ENCODE measurements at places on chromosomes 12 and 14. TPM values are rescaled to one million over a fixed set of nuclear protein-coding genes. Genes with fewer than 3 reads are reported as not detected.

DNA sequence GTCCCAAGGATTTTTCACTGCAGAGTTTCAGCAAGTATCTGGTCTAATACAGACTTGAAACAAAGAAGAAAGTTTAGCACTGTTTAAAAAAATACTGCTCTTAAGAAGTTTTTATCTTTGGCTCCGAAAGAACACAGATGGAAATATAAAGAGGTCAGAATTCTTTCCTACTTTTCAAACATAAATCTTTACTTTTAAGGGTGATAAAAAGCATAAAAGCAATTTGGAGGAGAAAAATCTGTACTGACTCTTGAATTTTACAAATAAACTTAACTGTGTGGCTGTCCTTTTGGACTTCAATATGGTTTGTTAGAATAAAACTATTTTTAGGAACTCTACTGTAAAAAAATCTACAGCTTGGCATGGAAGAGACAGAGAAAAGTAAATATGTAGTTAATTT, 27.6 kb upstream of the ISM2 start:
- no peak for DNase-seq
- peaks cover 6% of the 10 kb centered on the region for H3K36me3 ChIP-seq
- H3K4me1 ChIP-seq: no peaks in the 10 kb centered on the region
- no peak overlapping the region for H3K4me3 ChIP-seq

- DNase-seq: no peak
- H3K4me1 ChIP-seq: peaks cover 19% of the 10 kb centered on the region
- peaks cover 3% of the 10 kb centered on the region for H3K36me3 ChIP-seq
- no peak overlapping the region for H3K4me3 ChIP-seq
- peaks cover 4% of the 10 kb centered on the region for H3K27me3 ChIP-seq
These were observed 3.6 kb downstream of the CFL2 start for GRCh38 chr14:34710744-34711143.

DNA sequence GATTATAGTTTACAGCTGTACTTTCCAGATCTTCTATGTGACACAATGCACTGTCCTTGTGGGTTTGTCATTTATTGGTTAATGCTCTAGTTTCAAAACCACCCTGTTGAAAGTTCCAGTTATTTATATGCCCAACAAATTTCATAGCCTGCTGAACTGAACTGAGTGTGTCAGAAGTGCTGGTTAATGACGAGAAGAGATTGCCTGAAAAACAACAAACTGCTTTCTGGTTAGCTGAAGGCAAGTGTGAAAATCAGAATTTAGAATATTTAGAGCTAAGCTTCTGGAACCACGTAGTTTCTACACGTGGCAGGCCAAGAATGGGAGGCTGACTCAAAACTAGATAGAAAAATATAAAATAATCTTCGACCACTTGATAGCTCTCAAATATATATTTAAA, 19.1 kb upstream of the RIN3 start:
- H3K27ac ChIP-seq: no peak overlapping the region
- DNase-seq: no peak
- peaks cover 32% of the 10 kb centered on the region for H3K4me1 ChIP-seq
- H3K4me3 ChIP-seq: no peak overlapping the region
- no peaks in the 10 kb centered on the region for H3K36me3 ChIP-seq

DNA sequence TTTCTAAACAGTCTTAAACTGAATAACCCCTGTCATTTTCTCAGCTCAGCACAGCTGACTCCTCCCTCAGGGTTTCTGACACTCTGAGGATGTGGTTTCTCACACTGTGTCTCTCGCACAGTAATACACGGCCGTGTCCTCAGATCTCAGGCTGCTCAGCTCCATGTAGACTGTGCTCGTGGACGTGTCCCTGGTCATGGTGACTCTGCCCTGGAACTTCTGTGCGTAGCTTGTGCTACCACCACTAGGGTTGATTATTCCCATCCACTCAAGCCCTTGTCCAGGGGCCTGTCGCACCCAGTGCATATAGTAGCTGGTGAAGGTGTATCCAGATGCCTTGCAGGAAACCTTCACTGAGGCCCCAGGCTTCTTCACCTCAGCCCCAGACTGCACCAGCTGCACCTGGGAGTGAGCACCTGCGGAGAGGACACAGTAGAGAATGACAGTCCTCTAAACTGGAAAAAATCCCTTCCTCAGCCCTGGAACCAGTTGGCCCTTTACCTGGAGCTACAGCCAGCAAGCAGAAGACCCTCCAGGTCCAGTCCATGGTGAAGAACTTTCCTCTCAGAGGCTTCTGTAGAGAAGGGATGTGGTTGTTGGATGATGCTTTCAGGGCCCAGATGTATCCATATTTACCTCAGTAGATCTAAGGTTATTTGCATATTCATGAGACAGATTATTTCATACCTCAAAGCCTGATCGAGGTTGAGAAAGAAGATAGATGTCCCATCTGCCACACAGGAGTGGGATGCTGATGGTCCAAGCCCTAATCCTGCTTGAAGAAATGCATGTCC, 984.8 kb downstream of the TMEM121 start:
- no peak for DNase-seq
- no peak overlapping the region for H3K27ac ChIP-seq
- peaks cover 16% of the 10 kb centered on the region for H3K36me3 ChIP-seq
- H3K4me1 ChIP-seq: no peaks in the 10 kb centered on the region
- no peak overlapping the region for H3K4me3 ChIP-seq
- H3K27me3 ChIP-seq: no peaks in the 10 kb centered on the region

- H3K4me1 ChIP-seq: peaks cover 12% of the 10 kb centered on the region
- H3K4me3 ChIP-seq: no peak overlapping the region
- DNase-seq: no peak
- H3K36me3 ChIP-seq: no peaks in the 10 kb centered on the region
- no peak overlapping the region for H3K27ac ChIP-seq
- peaks cover 9% of the 10 kb centered on the region for H3K27me3 ChIP-seq
These were observed 7.6 kb downstream of the SLC7A8 start for GRCh38 chr14:23175823-23176222.

- H3K27ac ChIP-seq: no peak overlapping the region
- H3K27me3 ChIP-seq: no peaks in the 10 kb centered on the region
- H3K4me3 ChIP-seq: no peak overlapping the region
- H3K4me1 ChIP-seq: no peaks in the 10 kb centered on the region
- no peaks in the 10 kb centered on the region for H3K36me3 ChIP-seq
These were observed 44.3 kb upstream of the TMPO start for GRCh38 chr12:98471085-98471484.

DNA sequence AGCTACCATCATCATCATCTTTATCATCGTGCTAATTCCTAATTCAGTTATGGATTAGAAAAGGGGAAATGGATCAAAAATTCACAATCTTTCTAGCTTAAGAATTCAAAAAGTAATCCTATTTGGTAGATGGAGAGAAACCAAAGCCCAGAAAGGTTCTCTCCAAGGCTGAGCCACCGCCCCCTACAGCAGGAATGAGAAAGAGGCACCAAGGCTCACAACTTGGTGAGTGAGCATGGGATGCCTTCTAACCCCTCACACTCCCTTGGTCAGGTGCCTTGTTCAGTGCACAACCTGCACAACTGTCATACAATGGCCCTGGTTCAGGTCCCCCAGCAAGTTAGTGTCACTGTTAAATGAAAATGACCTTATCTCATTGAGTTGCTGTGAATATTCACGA, 171.5 kb downstream of the ANO2 start:
- H3K4me3 ChIP-seq: no peak overlapping the region
- no peak overlapping the region for H3K27ac ChIP-seq
- no peaks in the 10 kb centered on the region for H3K36me3 ChIP-seq

DNA sequence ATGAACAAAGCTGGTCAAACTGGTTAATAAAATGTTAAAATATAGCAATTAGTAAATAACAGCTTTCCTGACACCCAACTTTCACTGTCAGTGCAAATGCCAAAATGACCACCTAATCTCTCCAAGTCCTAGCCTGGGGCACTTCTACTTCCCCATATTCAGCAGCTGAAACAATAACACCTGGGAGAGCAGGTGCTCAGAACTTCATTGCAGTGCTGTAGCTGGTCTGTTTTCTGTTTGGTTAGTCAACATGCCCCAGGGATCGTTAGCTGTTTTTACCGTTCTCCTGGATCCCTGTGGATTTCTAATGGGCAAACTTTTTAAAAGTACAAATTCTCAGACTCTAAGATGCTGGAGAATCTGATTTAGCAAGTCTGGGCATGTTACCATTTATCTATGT, 759.7 kb downstream of the GALC start:
- no peaks in the 10 kb centered on the region for H3K27me3 ChIP-seq
- no peak for DNase-seq
- H3K4me3 ChIP-seq: no peak overlapping the region
- no peaks in the 10 kb centered on the region for H3K4me1 ChIP-seq
- no peak overlapping the region for H3K27ac ChIP-seq

GRCh38 chr12:97960741-97961608, 498.4 kb downstream of the RMST start:
- DNase-seq: peak; percentile 53
- no peaks in the 10 kb centered on the region for H3K36me3 ChIP-seq
- H3K27ac ChIP-seq: no peak overlapping the region
- H3K4me3 ChIP-seq: no peak overlapping the region
- H3K4me1 ChIP-seq: no peaks in the 10 kb centered on the region
- no peaks in the 10 kb centered on the region for H3K27me3 ChIP-seq

- no peak for DNase-seq
- no peak overlapping the region for H3K27ac ChIP-seq
- no peak overlapping the region for H3K4me3 ChIP-seq
- H3K4me1 ChIP-seq: no peaks in the 10 kb centered on the region
- no peaks in the 10 kb centered on the region for H3K27me3 ChIP-seq
These were observed 107.9 kb upstream of the PMCH start for GRCh38 chr12:102305486-102305885.

GRCh38 chr12:66612090-66612775, 66.6 kb downstream of the GRIP1 start:
- no peaks in the 10 kb centered on the region for H3K36me3 ChIP-seq
- H3K27me3 ChIP-seq: no peaks in the 10 kb centered on the region
- DNase-seq: no peak
- H3K27ac ChIP-seq: no peak overlapping the region
- peaks cover 8% of the 10 kb centered on the region for H3K4me1 ChIP-seq

The HOXC12 gene
- not detected for total RNA-seq

The CCDC177 gene
- total RNA-seq: 7.5 TPM

- no peak overlapping the region for H3K27ac ChIP-seq
- no peaks in the 10 kb centered on the region for H3K36me3 ChIP-seq
These were observed 35.6 kb downstream of the RASSF8 start for GRCh38 chr12:25993901-25994651.

Data from neural crest cell (in vitro differentiated cells).